K562 (cell line): ENCODE measurements at places on chromosomes 3 and 15.

DNA sequence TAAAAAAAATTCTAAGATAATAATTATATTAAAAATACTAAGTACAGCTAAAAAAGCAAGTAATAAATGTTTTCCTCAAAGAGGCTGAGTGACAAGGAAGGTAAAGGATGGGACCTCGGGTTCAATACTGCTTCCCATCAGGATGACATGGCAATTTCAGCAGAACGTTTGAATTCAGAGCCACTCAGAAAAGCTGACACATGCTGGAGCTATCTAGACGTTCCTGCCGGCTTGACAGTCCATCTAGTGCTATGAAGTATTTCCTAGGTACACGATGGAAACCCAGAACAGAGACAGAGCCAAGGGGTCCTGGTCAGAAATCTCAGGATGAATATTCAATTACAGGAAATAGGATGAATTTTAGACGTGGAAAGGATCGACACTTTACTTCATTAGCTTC, 361.8 kb downstream of the FGF12 start:
- no peak for DNase-seq

- DNase-seq = no peak
These were observed 1.5 kb downstream of the SOX2 start for GRCh38 chr3:181713280-181713647.

DNA sequence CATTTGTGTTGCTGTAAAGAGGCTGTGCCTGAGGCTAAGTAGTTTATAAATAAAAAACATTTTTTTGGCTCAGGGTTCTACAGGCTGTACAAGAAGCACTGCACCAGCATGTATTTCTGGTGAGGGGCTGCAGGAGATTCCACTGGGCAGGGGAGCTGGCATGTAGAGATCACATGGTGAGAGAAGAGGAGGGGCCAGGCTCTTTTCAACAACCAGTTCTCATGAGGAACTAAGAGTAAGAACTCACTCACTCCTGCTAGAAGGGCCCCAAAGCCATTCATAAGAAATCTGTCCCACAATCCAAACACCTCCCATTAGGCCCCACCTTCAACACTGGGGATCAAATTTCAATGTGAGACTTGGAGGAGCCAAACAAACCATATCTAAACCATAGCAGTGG, 214.9 kb upstream of the LMCD1 start:
- no peak for DNase-seq

- DNase-seq = no peak
These were observed 112.9 kb downstream of the AKAP13 start for GRCh38 chr15:85493260-85493659.

DNA sequence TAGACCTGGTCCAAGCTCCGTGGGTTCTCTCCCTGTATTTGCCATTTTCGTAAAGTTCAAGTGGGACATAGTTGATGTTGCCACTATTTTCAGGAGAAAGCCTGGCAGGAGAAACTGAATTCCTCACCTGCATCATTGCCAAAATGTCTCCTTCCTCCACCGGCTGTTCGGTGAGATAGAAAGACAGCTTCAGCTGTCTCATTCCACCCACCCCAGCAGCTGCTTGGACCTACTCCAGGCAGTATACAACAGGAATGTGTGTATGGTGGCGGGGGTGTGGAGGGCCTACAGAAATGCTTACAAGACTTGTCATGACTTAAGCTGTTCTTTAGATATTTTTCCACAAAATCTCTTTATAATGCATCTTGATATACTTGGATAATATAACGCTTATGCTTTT, 132.7 kb upstream of the RAP2B start:
- peak; percentile 79 for DNase-seq

DNA sequence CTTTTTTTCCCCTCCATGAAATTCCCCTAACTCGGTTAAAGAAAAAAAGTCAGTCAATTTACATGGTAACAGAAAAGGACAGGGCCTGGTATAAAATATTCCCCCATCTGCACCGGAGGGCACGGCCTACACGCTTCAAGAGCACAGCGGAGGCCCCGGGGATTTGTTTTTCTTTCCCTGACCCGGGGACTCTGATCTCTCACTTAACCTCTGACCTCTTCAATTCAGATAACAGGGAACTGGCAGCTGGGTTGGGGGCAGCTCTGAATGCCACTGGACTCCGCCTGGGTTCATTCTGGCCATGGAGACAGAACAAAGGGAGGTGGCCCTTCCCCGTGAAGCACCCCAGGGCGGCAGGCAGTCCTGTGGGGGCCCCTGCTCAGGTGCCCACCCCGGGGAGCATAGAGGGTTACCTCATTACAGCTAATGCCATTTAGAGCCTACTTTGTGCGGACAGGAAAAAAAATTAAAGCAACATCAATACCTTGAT, 257.5 kb downstream of the SHQ1 start:
- no peak for DNase-seq

- DNase-seq = no peak
These were observed 149.0 kb downstream of the PGPEP1L start for GRCh38 chr15:98858610-98859023.

- no peak for DNase-seq
These were observed 27.6 kb downstream of the LMCD1 start for GRCh38 chr3:8529181-8529637.

GRCh38 chr3:100662113-100662823, 47.0 kb upstream of the TFG start:
- no peak for DNase-seq

DNA sequence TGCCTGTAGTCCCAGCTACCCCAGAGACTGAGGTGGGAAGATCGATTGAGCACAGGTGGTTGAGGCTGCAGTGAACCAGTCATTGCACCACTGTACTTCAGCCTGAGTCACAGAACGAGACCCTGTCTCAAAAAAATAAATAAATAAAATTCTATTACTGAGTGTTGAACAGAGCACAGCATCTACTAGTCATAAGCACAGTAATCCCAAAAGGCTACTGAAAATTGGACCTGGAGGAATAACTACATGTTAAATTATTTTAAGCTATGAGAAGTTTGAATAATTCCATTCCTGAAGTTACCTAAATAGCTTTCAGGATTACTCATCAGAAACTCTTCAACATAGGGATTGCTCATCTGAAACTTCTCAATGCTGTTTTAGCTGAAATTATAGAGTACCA, 43.4 kb downstream of the ARMC8 start:
- DNase-seq = no peak

- no peak for DNase-seq
These were observed 617.9 kb downstream of the NTRK3 start for GRCh38 chr15:87638554-87639083.

DNA sequence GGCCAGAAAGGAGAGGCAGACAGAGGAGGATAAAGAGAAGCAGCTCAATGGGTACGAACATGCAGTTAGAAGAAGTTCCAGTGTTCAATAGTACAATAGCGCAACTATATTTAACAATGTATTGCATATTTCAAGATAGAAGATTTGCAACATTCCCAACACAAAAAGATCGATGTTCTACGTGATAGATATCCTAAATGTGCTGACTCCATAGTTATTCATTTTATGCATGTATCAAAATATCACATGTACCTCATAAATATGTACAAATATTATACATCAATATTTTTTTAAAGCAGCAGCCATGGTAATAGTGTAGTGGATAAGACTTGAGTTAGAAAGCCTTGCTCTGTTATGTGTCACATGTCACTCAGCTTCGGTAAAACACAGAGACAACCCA, 110.2 kb upstream of the ASB14 start:
- no peak for DNase-seq

GRCh38 chr15:67691450-67691849, 133.9 kb upstream of the SKOR1 start:
- DNase-seq = no peak

- no peak for DNase-seq
These were observed 328.2 kb downstream of the TIGIT start for GRCh38 chr3:114622001-114622400.

DNA sequence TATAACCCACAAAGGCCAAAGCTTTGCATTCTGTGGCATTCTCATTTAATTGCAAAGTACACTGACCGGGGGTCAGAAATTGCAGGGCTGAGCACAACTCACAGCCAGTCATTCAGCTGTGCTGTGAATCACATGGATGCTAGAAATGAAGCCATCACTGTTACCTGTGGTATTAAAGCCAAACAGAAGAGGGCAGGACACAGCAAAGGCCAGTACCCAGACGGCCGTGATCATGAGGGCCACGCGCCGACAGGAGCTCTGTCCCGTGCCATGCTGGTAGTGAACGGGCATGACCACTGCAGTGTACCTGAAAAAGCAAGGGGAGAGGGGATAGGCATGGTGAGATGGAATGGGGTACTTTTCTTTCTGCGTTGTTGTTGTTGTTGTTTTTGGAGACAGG, 31.6 kb downstream of the DRD3 start:
- DNase-seq = no peak

DNA sequence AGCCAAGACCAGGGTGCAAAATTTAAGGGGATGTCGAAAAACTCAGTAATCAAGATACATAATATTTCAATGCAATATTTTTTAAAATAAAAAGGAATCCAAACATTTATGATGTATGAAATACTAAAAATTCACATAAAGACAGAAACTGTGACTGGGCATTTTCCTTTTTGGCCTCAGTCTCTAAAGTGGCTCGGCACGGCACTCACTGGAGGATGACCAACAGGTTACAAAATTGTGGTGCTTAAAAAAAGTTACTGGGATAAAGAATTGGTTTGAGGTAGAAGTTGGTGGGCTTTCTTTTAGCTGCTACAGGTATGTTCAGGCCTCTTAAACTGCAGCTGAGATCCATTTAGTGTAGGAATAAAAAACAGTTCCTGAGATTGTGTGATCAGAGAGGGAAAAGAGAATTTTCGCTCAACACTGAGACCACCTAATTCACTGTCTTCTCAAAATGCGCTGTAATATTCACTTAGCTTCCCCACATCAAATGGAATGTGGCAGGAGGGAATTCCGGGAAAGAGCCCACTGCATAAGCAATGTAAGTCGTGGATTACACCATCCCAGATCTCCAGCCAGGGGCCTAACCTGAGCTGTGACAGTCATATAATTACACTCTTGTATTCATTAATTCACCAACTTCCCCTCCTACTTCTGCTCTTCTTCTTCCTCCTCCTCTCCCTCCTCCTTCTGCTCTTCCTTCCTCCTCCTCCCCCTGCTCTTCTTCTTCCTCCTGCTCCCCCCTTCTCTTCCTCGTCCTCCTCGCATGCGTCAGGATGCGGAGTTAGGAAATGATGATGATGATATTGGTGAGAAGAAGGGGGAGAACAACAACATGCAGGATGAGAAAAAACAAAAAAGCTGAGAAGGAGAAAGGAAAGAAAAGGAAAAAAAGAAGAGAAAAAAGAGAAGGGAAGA, 45.9 kb downstream of the HES1 start:
- no peak for DNase-seq

- no peak for DNase-seq
These were observed 314.1 kb downstream of the SV2B start for GRCh38 chr15:91414124-91414523.

DNA sequence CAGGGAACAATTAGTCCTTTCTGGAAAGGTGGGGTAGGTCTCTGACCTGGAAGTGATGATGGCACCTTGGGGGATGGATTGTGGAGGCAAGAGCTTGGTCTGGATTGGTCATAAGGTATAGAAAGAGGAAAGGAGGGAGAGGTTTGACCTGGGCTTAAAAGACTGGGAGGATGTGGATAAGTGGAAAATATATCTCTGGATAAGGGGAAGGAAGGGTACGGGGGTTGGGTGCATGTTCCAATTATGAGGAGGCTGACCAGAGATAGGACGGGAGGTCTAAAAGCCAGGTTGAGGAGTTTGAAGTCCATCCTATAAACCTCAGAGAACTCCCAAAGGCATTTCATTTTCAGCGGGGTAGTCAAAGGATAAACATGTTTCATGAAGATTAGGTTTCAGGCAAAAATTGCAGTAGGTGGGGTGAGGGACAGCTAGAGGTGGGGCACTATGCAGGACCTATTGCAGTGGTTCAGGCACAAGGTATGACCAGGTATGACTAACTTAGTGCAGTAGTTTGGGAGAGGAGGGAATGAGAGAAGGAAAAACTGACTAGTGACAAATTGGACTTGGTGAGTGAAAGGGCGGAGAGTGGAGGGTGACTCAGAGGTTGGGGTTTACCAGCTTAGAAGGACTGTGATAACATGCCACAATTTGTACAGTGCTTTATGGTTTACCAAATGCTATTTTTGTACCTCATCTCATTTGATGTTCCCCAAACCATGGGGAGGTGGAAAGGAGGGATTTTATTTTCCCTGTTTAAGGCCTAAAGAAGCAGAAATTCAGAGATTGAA, 10.7 kb downstream of the PDE8A start:
- peak; percentile 53 for DNase-seq

GRCh38 chr3:31234145-31234544, 298.6 kb upstream of the STT3B start:
- no peak for DNase-seq

DNA sequence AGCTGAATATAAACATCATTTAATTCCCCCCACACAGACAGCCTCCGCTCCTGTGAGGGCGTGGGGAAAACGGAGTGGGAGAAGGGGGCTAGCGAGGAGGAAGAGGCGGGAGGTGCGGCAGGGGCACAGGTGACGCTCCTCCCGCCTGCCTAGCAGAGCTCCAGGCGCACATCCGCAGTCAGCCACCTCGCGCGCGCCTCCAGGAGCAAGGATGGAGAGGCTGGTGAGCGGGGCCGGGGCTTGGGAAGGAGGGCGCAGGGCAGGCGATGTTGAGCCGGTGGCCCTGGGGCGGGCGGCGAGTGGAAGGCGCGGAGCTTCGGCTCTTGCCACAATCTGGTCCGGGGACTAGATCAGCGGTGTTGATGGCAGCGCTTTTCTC, at the start of gene CD200:
TSS of gene CD200 (plus strand) at position 155 of the 379 bp plus-strand sequence. CDS start at position 212, 57 bp downstream.
- DNase-seq = no peak

DNA sequence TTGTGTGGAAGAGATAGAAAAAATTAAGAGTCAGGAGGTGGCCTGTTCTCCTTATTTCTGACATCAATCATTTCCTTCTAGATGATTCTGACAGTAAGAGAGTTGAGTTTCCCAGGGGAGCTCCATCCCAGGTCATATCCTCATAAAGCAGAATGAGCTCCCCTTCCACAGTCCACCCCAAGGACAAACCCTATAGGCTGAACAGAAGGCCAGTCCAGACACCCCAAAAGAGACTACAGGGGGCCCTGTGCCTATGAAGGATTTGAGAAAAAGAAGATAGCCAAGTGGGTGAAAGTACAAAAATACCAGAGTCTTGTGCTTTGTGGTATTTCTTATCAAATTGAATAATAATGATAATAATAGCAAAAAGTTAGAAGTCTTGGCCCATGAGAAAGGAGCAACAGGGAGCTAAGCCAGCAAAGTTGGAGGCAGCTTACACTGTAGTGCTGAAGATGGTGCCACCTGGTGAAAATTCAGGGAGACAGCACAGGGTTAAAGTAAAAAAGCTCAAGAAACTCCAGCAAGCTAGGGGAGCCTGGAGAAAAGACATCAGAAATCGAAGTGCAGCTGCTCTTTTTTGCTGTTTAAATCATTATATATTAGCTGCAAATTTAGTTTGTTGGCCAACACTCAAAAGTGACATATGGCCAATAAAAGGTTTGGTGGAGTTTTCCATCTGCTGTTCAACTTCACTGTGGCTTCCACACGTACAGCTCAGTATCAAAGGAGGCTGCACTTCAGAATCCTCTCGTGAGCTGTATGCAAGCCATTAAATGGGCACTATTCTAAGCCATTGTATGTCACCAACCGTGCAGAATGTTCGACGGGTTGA, 35.8 kb upstream of the SLC24A5 start:
- no peak for DNase-seq

GRCh38 chr3:1942781-1943180, 155.9 kb upstream of the CNTN4 start:
- no peak for DNase-seq

- no peak for DNase-seq
These were observed 3.8 kb upstream of the TIMMDC1 start for GRCh38 chr3:119494597-119494996.

- no peak for DNase-seq
These were observed 1.1 kb upstream of the TPM1 start for GRCh38 chr15:63041402-63041973.
